Bronchus fibroblast of lung (primary cell): ENCODE measurements at places on chromosomes 2 and 18. TPM values are rescaled to one million over a fixed set of nuclear protein-coding genes. Genes with fewer than 3 reads are reported as not detected.

The NEURL3 gene
- not detected in 2 replicates for total RNA-seq

The ATF2 gene
- 14.5 and 16.9 TPM in 2 replicates for total RNA-seq

The SPR gene
- total RNA-seq = 11.0 and 12.8 TPM in 2 replicates

The OSBPL6 gene
- total RNA-seq = 2.9 and 3.4 TPM in 2 replicates

The TMEM178A gene
- total RNA-seq = 0.84 TPM in 1 of 2 replicates, not detected in the other

The ZSWIM2 gene
- under 0.01 TPM in 1 of 2 replicates, not detected in the other for total RNA-seq

The OXER1 gene
- under 0.01 and 0.17 TPM in 2 replicates for total RNA-seq

The GDF7 gene
- not detected in 2 replicates for total RNA-seq

The ELOA2 gene
- total RNA-seq = not detected in 2 replicates

The TMEFF2 gene
- total RNA-seq = 17.0 and 19.3 TPM in 2 replicates

The HTR2B gene
- total RNA-seq = under 0.01 and 0.30 TPM in 2 replicates
